ENCODE measurements at places on chromosomes 6 and 20. TPM values are rescaled to one million over a fixed set of nuclear protein-coding genes. Genes with fewer than 3 reads are reported as not detected.

The KCNS1 gene
- polyA plus RNA-seq: 0.53 TPM

The SRMS gene
- 0.17 TPM for polyA plus RNA-seq

The C6orf15 gene
- not detected for polyA plus RNA-seq

The IL17F gene
- polyA plus RNA-seq: 0.37 TPM

The AGER gene
- polyA plus RNA-seq: 18.0 TPM

The ANKEF1 gene
- polyA plus RNA-seq: 7.6 TPM

The CCM2L gene
- polyA plus RNA-seq: 7.6 TPM

The SNAP25 gene
- 7.4 TPM for polyA plus RNA-seq

The RAMACL gene
- 0.35 TPM for polyA plus RNA-seq

The KIF6 gene
- 3.8 TPM for polyA plus RNA-seq

The AHI1 gene
- polyA plus RNA-seq: 70.1 TPM

The EFCAB8 gene
- 0.09 TPM for polyA plus RNA-seq

The MEP1A gene
- not detected for polyA plus RNA-seq

The CTAGE9 gene
- not detected for polyA plus RNA-seq

The IP6K3 gene
- 0.60 TPM for polyA plus RNA-seq

The FANCE gene
- polyA plus RNA-seq: 11.3 TPM

The C6orf58 gene
- polyA plus RNA-seq: 1.2 TPM

The RAD21L1 gene
- not detected for polyA plus RNA-seq

The EDN1 gene
- 6.8 TPM for polyA plus RNA-seq

The FOXO3 gene
- polyA plus RNA-seq: 48.7 TPM

The PNRC1 gene
- 111 TPM for polyA plus RNA-seq

The SLC22A1 gene
- polyA plus RNA-seq: 0.53 TPM

The LY86 gene
- 1.2 TPM for polyA plus RNA-seq

The VPS52 gene
- 81.7 TPM for polyA plus RNA-seq

The SMIM13 gene
- polyA plus RNA-seq: 20.6 TPM

The NAA20 gene
- 105 TPM for polyA plus RNA-seq

The SNRNP48 gene
- 21.6 TPM for polyA plus RNA-seq

All from right renal pelvis (tissue), 4 donors.